Immature natural killer cell (primary cell): ENCODE measurements at places on chromosomes 4 and X. TPM values are rescaled to one million over a fixed set of nuclear protein-coding genes. Genes with fewer than 3 reads are reported as not detected.
A peak's percentile ranks its signal among the peaks of the same experiment; 100 is the strongest.

DNA sequence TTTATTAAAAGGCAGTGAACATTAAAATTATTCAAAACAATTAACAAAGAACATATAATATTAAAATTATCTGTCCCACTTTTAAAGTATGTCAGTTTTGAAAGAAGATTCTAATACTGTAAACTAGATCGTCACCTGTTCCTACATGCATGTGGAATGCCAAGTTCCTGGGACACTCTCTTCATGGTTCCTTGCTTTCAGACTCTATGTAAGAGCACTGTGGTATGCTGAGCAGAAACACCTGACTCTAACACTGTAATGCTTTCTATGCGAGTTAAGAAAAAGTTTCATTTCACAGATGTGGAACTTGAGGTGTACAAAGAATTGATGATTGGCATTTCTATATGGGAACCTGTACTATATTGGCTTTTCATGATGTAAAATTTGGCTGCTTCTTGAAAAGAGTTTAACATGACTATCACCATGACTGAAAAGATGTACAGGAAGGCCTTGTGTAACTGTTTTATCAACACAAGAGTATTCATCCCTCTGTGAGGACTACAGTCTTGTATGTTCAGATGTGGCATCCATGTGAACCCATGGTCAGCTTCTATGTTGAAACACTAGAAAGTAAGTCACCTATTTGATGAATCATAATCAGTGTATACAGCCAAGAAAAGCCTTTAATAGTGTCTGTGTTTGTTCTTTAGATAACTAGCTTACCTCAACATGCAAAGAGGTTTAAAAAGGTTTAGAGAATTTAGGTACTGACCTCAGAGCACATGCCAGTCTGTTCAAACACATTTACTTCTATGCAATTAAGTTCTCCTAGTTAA is 354.5 kb downstream of the ARHGAP24 start:
- H3K4me3 ChIP-seq: no peak overlapping the region
- H3K36me3 ChIP-seq: no peaks in the 10 kb centered on the region
- peaks cover 4% of the 10 kb centered on the region for H3K27me3 ChIP-seq
- no peaks in the 10 kb centered on the region for H3K4me1 ChIP-seq

Gene STPG2
- polyA plus RNA-seq: not detected

DNA sequence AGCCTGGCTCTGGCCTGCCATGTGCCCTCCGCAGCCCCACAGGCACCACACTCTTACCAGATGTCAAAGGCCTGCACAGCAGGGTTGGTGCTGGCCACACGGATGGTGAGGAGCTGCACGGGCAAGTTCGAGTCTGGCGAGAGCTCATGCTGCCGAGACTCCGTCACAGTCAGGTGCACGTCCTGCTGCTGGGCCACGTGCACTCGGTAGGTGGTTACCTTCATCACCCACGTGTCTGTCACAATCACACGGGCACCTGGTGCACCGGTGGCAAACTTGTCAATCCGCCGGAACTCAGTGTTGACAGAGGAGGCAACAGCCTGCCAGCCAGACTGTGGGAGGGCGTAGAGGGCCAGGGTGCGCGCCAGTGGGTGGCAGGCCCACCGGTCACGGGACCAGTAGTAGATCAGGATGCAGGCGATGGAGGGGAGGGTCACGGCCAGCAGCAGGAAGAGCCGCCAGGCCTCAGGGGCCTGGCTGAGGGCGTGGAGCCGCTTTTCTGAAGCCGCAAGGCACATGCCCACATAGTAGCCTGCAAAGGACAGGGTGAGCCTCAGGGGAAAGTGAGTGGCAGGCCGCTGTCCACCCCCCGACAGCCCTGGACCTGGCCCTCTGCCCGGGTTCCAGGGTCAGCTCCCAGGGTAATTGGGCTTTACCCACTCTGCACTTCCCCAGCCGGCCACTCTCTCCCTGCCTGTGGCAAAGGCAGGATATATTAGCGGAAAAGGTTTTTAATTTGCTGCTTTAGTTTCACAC is 2.9 kb downstream of the TMEM129 start:
- DNase-seq: no peak
- H3K36me3 ChIP-seq: no peaks in the 10 kb centered on the region
- H3K4me3 ChIP-seq: peak overlapping the region; percentile 47
- H3K27me3 ChIP-seq: peaks cover 13% of the 10 kb centered on the region
- peak overlapping the region; percentile 72 for H3K27ac ChIP-seq

DNA sequence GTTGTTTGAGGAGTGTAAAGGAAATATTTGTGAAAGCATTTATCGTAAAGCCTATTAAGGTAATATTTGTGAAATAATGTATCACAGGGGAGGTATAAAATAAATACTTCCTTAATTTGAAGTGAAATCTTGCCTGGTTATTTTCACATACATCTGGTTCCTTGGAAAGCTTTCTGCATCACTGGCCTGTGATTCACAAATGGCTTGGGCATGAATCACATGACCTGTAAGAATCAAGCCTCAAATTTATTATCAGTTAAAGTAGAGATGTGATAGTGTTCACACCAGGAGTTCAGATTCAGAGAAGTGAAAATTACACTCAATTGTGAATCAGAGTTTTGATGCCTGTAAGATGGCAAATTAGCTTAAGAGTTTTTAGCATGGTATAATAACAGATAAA is 1911.4 kb downstream of the STIM2 start:
- no peaks in the 10 kb centered on the region for H3K27me3 ChIP-seq
- no peaks in the 10 kb centered on the region for H3K36me3 ChIP-seq
- no peak for DNase-seq
- H3K4me1 ChIP-seq: no peaks in the 10 kb centered on the region
- H3K27ac ChIP-seq: no peak overlapping the region
- H3K4me3 ChIP-seq: no peak overlapping the region

Gene H2BW2
- polyA plus RNA-seq: not detected

Gene KDR
- polyA plus RNA-seq: not detected

GRCh38 chrX:44022964-44023363 is 49.8 kb upstream of the NDP start:
- no peak for DNase-seq
- peaks cover 38% of the 10 kb centered on the region for H3K4me1 ChIP-seq
- no peak overlapping the region for H3K4me3 ChIP-seq
- no peaks in the 10 kb centered on the region for H3K27me3 ChIP-seq

GRCh38 chr4:56414135-56414670 is 21.2 kb downstream of the PPAT start:
- DNase-seq: no peak
- H3K27ac ChIP-seq: no peak overlapping the region
- H3K27me3 ChIP-seq: no peaks in the 10 kb centered on the region
- no peaks in the 10 kb centered on the region for H3K36me3 ChIP-seq

GRCh38 chr4:185395238-185395955 is at the start of gene LRP2BP:
Gene LRP2BP (minus strand): TSS chr4:185395924. CDS start chr4:185378186, 17,738 bp downstream.
- H3K4me1 ChIP-seq: peaks cover 26% of the 10 kb centered on the region
- H3K36me3 ChIP-seq: peaks cover 11% of the 10 kb centered on the region
- H3K4me3 ChIP-seq: peak within 1 kb of the TSS; percentile 94

GRCh38 chrX:46642145-46642544 is 68.6 kb downstream of the CHST7 start:
- no peak for DNase-seq
- H3K27ac ChIP-seq: peak overlapping the region; percentile 41
- H3K4me3 ChIP-seq: no peak overlapping the region
- H3K27me3 ChIP-seq: peaks cover 7% of the 10 kb centered on the region
- no peaks in the 10 kb centered on the region for H3K36me3 ChIP-seq
- peaks cover 4% of the 10 kb centered on the region for H3K4me1 ChIP-seq

DNA sequence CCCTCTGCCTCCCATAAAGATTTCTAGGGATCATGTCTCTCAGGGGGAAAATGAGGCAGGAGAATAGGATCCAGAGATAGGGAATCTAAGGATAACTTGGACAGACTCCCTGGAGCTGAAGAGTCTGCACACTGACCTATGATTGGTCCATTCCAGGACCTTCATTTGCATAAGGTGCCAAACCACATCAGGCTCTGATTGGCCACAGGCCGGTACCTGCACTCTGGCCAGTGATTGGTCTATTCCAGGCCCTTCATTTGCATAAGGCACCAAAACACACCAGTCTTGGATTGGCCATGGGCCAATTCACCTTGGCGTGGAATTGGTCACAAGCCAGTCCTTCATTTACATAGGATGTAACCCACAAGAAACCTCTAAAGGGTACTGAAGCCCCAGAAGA is 4.0 kb upstream of the HERC5 start:
- H3K4me3 ChIP-seq: no peak overlapping the region
- H3K36me3 ChIP-seq: peaks cover 3% of the 10 kb centered on the region
- H3K4me1 ChIP-seq: peaks cover 22% of the 10 kb centered on the region
- peaks cover 9% of the 10 kb centered on the region for H3K27me3 ChIP-seq
- no peak overlapping the region for H3K27ac ChIP-seq

DNA sequence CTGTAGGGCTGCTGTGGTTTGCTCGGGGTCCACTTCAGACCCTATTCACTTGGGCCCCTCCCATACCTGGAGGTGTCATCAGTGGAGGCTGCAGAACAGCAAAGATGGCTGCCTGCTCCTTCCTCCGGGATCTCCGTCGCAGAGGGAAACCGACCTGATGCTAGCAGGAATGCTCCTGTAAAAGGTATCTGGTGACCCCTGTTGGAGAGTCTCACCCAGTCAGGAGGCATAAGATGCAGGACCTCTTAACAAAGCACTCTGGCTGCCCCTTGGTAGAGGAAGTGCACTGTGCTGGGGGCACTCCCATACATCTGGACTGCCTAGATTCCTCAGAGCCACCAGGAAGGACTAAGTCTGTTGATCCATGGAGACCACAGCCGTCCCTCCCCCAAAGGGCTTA is 296.9 kb downstream of the GRID2 start:
- peaks cover 6% of the 10 kb centered on the region for H3K36me3 ChIP-seq
- DNase-seq: no peak
- H3K4me3 ChIP-seq: no peak overlapping the region
- H3K27me3 ChIP-seq: no peaks in the 10 kb centered on the region

Gene SMC1A
- polyA plus RNA-seq: 105 TPM

Gene MAGEA10
- polyA plus RNA-seq: not detected

Gene GNL3L
- 14.6 TPM for polyA plus RNA-seq

DNA sequence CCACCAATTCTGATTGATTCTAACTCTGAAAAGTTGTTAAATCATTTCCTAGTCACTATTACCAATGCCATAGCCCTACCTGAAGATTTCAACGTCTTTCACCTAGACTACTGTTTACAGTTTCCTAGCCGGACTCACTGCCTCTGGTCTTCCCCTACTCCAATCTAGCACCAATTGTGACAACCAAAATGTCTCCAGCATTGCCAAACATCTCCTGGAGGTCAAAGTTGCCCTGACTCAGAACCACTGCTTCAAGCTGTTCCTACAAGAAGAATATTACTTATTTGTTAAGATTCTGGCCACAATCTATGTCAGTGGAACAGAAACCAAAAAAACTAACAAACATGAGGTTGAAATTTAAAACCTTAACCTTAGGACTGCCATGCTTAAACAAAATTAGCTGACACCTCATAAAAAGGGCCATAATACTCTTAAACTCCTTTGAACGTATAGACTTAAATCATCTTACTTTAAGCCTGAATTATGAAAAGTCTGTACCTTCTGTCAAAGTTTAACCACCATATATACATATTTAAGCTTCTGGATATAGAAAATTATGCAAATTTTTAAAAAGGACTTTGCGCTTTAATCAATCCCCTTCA is 2.1 kb downstream of the PDS5A start:
- DNase-seq: no peak
- peaks cover 18% of the 10 kb centered on the region for H3K36me3 ChIP-seq
- H3K27ac ChIP-seq: peak overlapping the region; percentile 74
- peaks cover 1% of the 10 kb centered on the region for H3K27me3 ChIP-seq
- H3K4me3 ChIP-seq: peak overlapping the region; percentile 79

DNA sequence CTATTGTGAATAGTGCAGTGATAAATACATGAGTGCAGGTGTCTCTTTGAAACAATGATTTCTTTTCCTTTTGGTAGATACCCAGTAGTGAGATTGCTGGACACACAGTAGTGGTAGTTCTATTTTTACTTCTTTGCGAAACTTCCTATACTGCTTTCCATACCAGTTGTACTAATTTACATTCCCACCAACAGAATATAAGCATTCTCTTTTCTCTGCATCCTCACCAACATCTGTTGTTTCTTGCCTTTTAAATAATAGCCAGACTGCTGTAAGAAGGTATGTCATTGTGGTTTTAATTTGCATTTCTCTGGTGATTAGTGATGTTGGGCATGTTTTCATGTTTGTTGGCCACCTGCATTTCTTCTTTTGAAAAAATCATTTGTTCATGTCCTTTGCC is 105.9 kb downstream of the COL4A6 start:
- H3K27ac ChIP-seq: no peak overlapping the region
- no peaks in the 10 kb centered on the region for H3K4me1 ChIP-seq
- H3K27me3 ChIP-seq: no peaks in the 10 kb centered on the region
- no peaks in the 10 kb centered on the region for H3K36me3 ChIP-seq

- H3K27me3 ChIP-seq: no peaks in the 10 kb centered on the region
- H3K4me1 ChIP-seq: no peaks in the 10 kb centered on the region
- no peak overlapping the region for H3K4me3 ChIP-seq
- H3K27ac ChIP-seq: no peak overlapping the region
Observed at GRCh38 chr4:152634110-152634760, 45.6 kb downstream of the TMEM154 start.

GRCh38 chrX:101999644-102000539 is 68.1 kb upstream of the ZMAT1 start:
- peaks cover 16% of the 10 kb centered on the region for H3K27me3 ChIP-seq
- H3K27ac ChIP-seq: no peak overlapping the region
- no peak overlapping the region for H3K4me3 ChIP-seq
- no peak for DNase-seq

GRCh38 chr4:8515316-8516060 is 64.7 kb upstream of the GPR78 start:
- H3K36me3 ChIP-seq: no peaks in the 10 kb centered on the region
- peaks cover 1% of the 10 kb centered on the region for H3K27me3 ChIP-seq
- H3K27ac ChIP-seq: no peak overlapping the region
- H3K4me3 ChIP-seq: no peak overlapping the region

Gene CXCL13
- not detected for polyA plus RNA-seq
